ENCODE measurements at places on chromosomes 7 and 10. TPM values are rescaled to one million over a fixed set of nuclear protein-coding genes. Genes with fewer than 3 reads are reported as not detected.
A peak's percentile ranks its signal among the peaks of the same experiment; 100 is the strongest.

DNA sequence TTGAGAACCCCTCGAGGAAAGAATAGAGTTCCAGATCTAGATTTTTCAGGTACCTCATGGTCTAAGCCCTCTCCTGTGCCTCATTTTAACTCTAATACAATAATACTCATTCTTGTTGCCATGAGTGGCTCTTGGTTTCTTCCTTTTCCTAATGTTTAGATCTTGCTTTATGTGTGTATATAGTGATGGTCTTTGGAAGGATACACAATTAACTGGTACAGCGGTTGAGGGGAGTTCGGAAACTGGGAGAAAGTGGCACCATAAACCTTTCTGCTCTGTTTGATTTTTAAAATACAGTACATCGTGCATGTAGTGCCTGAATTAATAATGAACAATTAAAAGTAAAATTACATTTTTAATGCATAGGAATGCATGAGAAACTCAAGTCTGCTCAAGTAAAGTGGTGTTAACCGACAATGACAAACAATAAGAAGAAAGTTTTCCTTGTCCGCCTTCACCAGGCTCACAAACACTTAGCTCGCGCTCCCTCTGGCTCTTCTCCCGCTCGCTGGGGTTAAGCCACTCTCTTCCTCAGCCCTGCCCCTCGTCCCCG is 386 bp upstream of the EIF4EBP2 start:
- DNase-seq: no peak

DNA sequence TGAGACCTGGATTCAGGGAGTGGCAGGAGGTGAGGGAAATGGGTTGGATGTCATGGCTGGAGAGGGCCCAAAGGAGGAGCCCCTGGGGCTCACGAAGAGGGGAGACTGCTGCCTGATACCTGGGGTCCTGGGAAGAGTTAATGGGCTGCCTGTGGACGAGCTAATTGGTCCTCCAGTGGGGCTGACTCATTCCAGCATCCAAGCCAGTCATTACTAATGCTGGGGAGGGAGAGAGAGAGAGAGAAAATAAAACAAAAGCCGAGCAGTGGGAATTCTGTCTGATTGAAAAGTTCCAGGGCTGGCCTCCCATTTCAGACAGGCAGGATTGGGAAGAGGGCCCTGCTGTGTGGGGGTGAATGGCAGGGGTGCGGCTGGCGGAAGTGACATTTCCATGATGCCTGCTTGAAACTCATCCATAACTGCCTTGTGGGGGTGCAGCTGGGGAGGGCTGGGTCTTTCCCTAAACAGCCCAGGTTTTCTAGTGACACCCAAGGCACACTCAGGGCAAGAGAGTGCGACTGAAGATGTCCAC is 297.8 kb downstream of the RPS24 start:
- DNase-seq: peak; percentile 68

GRCh38 chr7:88361357-88361756 is 54.7 kb upstream of the STEAP4 start:
- no peak for DNase-seq

HMX3 gene
- not detected for total RNA-seq

MTURN gene
- total RNA-seq: 25.8 TPM

ZWINT gene
- total RNA-seq: 4.7 TPM
